ENCODE measurements at places on chromosomes 2 and 18. TPM values are rescaled to one million over a fixed set of nuclear protein-coding genes. Genes with fewer than 3 reads are reported as not detected.

GRCh38 chr2:144012304-144012703 is 507.6 kb downstream of the ZEB2 start:
- no peak overlapping the region for H3K4me3 ChIP-seq
- no peak overlapping the region for H3K27ac ChIP-seq
- no peaks in the 10 kb centered on the region for H3K36me3 ChIP-seq
- no peak for DNase-seq
- no peaks in the 10 kb centered on the region for H3K27me3 ChIP-seq

- H3K27ac ChIP-seq = no peak overlapping the region
- H3K27me3 ChIP-seq = no peaks in the 10 kb centered on the region
- no peaks in the 10 kb centered on the region for H3K4me1 ChIP-seq
- H3K4me3 ChIP-seq = no peak overlapping the region
- H3K36me3 ChIP-seq = no peaks in the 10 kb centered on the region
Observed at GRCh38 chr2:5706717-5707455, 14.7 kb downstream of the SOX11 start.

DNA sequence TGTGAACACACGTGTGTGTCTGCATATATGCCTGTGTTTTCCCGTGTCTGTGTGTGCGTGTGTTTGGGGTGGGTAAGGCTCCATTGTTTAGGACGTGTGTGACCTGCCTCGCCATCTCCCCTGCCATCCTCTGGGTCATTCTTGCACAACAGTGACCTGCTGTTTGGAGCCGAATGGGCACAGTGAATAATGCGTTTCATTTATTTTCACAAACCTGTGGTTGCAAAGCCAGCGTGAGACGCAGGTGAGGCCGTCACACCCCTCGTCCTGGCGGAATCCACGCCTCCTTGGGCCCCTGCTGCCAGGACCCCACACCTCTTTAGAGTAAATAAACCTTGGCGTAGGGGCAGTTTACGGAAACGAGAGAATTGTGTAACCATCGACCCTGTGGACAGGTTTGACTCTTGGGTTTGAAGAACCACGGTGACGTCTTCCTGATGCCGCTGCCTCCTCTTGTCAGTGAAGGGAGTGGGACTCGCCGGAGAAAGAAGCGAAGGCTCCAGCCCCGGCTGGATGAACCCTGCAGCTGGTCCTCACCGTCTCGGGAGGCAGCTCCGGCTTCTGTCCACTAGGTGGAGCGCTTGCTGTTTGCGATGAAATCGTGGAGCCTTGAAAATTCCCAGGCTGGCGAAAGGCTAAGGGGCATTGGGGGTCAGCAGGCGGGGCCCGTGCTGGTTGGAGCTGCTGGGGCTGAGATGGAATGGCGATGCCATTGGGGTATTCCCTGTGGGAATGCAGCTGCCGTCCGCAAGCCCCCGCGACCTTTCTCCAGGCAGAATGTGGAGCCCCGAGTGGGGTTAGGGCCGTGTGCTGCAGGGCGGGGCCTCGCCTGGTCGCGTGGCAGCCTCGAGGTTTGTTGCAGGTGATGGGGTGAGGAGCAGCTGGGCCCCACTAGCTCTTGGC is 81.1 kb downstream of the RTP5 start:
- no peak overlapping the region for H3K4me3 ChIP-seq
- H3K27ac ChIP-seq = no peak overlapping the region
- no peaks in the 10 kb centered on the region for H3K36me3 ChIP-seq

Gene TUBB8B
- total RNA-seq = not detected

GRCh38 chr2:160209516-160209856 is 9.4 kb upstream of the ITGB6 start:
- no peak overlapping the region for H3K4me3 ChIP-seq

GRCh38 chr2:142188562-142188961 is 57.7 kb upstream of the LRP1B start:
- no peak for DNase-seq
- no peak overlapping the region for H3K27ac ChIP-seq
- H3K36me3 ChIP-seq = no peaks in the 10 kb centered on the region

Gene GALNT5
- 0.02 TPM for total RNA-seq
